ENCODE measurements at places on chromosomes 7 and 10.
A peak's percentile ranks its signal among the peaks of the same experiment; 100 is the strongest.

GRCh38 chr10:20877986-20878983 lies 18.8 kb downstream of the NEBL start:
- no peak for DNase-seq

- peak; percentile 90 for DNase-seq
Measured at GRCh38 chr10:113718969-113719822, 32.3 kb upstream of the PLEKHS1 start.

- no peak for DNase-seq
Measured at GRCh38 chr7:66125052-66125694, 10.5 kb downstream of the CRCP start.

- DNase-seq: no peak
Measured at GRCh38 chr7:98224701-98225181, 13.5 kb downstream of the BHLHA15 start.
